ENCODE measurements at places on chromosomes 7 and 10.
A peak's percentile ranks its signal among the peaks of the same experiment; 100 is the strongest.

- DNase-seq = no peak
Measured at GRCh38 chr7:91692800-91693199, 187.7 kb downstream of the MTERF1 start.

DNA sequence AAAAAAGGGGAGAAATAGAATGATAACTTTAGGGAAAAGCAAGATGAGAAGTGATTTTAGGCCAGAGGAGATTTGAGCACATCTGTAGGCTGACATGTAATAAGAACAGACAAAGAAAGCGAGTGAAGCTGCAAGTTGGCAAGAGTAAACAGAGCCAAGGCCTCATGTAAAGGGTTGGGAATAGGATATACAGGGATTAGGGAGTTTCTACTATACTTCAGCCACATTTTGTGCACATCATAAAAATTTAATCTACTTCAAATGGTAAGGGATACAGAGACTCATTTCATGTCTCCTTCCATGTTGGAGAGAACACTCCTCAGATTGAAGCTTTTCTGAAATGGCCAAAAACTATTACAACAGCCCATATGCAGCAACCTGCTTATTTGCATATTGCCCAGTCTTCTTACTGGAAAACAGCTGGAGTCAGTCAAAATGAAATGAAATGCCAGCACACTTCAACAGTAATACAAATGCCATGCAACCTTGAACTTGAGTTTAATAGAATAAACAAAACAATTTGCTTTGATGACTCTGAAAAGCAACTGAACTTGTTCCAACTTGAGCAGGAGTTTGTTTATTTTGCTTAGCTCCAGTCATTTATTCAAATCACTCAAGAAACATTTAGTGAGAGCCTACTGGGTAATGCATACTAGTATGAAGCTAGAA lies 49.9 kb downstream of the NRCAM start:
- no peak for DNase-seq

DNA sequence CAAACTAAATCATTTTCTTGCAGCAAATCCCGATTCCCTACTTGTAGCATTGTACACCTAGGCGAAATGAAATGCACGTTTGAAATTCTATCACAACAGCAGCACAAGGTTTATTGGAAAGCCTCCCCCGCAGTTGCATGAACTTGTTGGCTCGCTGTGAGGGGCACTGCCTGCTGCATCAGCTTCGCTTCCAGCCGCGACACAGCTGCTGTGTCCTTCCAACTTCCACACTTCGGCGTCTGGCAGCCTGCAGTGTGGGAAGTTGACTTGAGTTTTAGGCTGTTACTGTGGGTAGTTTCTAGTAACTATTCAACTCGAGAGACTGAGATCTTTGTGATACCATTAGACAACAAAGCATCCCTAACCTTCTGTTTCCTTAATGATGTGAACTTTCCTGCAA lies 315.8 kb upstream of the TPK1 start:
- DNase-seq = no peak

- DNase-seq = no peak
Measured at GRCh38 chr10:131944412-131944811, 37.3 kb downstream of the BNIP3 start.

DNA sequence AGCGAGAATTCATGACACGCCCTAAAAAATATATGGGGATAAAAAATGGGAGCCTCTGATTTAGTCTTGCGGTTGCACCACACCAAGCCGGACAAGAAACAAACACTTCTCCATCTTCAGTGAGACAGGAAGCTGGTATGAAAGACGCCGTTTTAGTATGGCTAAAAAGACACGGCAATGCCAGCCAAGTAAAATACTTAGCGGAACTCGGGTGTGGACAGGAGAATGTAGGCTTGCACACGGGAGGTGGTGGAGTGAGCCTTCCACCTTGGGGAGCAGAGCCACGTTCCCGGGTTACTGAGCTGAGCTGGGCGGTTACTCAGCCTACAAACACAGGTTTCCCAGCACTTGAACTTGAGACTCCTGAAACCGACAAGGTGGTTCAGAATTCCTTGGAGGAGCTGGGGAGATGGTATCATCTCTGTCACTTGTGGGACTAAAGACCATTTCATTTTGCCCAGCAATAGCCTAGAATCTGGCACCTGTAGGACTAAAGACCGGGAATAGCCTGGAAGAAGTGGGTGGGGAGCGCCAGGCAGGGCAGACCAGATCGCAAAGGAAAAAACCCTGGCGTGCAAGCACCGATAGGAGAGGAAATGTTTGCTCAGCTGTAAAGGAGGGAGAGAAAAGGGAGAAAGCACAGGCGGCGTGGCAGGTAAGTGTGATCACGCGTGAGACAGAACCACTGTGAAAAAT lies 34.8 kb upstream of the SEPHS1 start:
- DNase-seq = peak; percentile 45

GRCh38 chr7:20269726-20270125 lies 52.5 kb upstream of the MACC1 start:
- no peak for DNase-seq

DNA sequence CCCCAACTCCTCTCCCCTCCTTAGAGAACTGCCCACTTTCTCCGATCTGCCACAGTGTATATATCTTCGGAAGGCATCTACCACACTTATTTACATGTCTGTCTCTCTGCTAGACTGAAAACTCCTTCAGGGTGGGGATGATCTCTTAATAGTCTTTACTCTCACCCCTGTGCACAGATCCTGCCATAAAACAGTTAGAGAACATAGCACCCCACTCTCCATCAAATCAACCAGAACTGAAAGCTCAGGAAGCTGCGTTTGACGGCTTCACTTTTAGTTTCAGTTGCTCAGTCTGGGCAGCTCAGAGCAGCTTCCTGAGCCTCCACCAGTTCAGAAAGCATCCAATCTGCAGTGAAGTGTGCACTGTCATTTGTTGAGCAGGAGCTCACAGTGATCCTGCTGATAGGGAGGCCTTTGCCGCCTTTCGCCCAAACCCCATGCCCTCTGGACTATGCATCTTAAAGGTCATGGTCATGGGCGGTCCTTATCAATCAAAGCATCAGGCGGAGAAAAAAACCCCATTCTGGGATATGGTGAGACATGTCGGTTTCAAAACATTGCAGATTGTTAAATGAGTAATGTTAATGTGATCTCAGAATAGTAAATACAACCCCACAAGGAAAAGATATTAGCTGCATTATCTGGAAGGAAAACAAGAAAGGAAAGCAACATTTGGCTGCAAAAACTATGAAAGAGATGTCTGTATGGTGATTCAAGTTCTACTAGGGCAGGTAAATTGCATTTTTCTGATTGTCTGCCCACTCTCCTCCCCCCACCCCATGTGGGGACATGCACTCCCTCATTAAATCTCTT lies 167.1 kb upstream of the ADO start:
- DNase-seq = no peak

- no peak for DNase-seq
Measured at GRCh38 chr7:54662701-54663100, 96.3 kb downstream of the SEC61G start.

GRCh38 chr10:62388328-62388727 lies 14.2 kb downstream of the ZNF365 start:
- DNase-seq = no peak

GRCh38 chr10:112412696-112413095 lies 34.0 kb downstream of the ZDHHC6 start:
- DNase-seq = no peak

DNA sequence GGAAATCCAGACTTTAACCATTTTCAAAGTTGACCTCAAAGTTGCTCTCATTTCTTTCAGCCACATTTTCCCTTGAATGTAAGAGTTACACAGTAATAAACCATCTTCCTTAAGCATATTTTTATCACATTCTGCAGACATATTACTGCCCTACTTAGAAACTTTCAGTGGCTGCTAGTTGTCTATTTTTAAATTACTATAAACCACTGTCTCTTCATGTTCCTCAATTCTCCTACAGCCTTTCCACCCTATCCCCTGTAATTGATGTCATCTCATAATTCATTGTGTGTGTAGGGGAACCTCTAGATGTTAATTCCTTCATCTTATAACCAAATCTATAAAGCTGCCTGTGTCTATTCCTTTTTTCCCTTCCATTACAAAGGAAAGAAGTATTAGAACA lies 78.1 kb upstream of the STRIP2 start:
- no peak for DNase-seq

DNA sequence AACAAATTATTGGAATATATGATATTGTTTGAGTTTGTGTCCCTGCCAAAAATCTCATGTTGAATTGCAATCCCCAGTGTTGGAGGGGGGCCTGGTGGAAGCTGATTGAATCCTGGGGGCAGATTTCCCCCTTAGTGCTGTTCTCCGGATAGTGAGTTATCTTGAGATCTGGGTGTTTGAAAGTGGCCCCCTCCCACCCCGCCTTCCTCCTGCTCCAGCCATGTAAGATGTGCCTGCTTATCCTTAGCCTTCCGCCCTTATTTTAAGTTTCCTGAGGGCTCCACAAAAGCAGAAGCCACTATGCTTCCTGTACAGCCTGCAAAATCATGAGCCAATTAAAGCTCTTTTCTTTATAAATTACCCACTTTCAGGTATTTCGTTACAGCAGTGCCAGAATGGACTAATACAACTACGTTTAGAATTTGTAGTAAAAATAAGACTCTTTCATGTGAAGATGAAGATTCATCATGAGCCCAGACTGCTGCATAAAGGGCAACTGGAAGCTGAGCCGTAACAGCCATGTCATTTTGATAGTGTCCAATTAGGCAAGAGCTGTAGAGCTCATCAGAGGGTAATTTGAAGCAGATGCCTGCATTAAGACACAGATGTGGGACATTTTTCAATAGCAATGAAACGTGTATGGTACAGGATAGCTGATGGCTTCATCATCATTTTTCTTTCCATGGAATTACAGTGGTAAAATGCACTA lies 1007.2 kb downstream of the REEP3 start:
- no peak for DNase-seq

DNA sequence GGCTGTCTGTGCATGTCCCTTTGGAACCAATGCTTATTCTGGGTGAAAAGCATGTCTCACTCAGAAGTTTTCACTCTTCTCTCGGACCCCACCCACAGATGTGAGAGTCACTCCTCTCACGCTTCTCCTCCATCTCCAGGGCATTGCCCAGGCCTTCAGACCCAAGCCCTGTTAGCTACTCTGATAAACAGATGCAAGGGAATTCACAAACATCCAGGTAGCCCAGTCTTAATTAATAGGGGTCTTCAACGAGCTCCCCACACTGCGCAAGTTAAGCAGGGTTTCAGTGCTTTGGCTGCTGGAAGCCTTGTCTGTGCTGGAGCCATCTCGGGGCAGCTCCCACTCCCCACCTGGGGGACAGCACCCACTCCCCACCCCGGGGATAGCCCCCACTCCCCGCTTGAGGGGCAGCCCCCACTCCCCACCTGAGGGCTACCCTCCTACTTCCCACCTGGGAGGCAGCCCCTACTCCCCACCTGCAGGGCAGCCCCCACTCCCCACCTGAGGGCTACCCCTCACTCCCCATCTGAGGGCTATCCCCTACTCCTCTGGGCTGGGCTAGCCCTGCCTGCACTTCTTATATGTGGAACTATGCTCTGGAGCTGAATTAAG lies 8.7 kb downstream of the PKD1L1 start:
- no peak for DNase-seq

DNA sequence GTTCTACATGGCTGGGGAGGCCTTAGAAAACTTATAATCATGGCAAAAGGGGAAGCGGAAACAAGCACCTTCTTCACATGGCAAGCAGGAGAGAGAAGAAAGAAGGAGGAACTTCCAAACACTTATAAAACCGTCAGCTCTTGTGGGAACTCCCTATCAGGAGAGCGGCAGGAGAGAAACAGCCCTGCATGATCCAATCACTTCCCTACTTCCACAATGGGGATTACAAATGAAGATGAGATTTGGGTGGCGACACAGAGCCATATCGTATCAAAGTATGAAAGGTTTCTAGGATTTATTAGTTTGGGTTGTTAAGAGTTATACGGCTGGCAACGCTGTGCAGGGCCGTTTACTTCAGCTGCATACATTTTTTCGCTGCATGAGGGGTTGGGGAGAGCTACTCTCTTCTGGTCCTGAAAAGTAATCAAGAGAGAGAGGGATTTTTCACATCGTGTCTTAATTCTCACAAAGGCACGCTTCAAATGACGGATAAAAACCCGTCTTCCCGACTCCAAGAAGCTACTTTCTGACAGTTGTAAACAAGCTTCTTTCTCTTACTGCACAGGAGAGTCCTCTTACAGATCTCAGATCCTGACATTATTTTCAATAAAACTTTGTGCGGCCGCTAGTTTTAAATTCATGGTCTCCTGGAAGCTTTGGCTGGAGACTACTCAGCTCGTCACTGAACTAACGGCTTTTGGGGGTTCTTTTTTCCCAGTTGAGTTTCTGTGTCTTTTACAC lies 751 bp upstream of the GTPBP10 start:
- DNase-seq = peak; percentile 76

GRCh38 chr10:61774031-61774430 lies 111.3 kb downstream of the CABCOCO1 start:
- no peak for DNase-seq

DNA sequence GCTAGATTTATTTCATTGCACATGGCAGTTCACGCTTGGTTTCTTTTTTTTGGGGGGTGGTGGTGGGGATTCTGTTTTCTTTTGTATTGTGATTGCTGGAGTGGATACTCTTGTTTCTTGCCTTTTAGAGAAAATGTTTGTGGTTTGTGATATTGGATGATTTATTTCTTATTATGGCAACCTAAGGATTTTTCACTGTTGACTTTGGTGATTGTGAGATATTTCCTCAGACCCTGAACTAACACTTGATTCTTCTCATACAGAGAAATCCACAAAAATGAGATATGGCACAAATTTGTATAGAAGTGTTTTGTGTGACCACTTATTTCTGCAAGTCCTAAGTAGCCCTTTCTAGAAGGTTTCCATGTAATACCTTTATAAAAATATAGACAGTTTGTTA lies 871.1 kb downstream of the LRMDA start:
- DNase-seq = no peak

- no peak for DNase-seq
Measured at GRCh38 chr10:113357681-113358300, 195.1 kb upstream of the HABP2 start.

- no peak for DNase-seq
Measured at GRCh38 chr7:67858931-67859330, 862.3 kb downstream of the TYW1 start.

GRCh38 chr10:75024971-75025523 lies 86.4 kb upstream of the SAMD8 start:
- no peak for DNase-seq

DNA sequence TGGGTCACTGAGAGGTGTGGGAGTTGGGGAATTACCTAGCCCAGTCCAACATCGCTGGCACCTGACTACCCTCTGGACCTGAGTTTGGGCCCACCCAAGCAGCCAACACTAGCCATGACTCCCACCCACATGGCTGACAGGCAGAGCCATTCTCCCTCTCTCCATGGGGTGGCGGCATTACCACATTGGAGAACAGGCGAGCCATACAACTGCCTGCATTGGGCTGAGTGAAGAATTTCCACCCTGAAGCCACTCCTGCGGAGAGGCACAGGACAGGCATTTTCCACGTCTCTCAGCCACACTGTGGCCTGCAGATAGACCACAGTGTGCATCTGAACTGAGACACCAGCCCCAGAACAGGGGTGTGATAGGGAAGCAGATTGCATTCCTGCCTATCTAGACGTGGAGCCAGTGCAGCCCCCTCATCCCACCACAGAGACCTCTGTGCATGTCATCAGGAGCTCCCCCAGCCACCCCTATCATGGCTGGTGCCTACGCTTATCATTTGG lies 58.2 kb upstream of the ANTXRL start:
- DNase-seq = peak; percentile 31

GRCh38 chr7:36515847-36516246 lies 126.2 kb downstream of the ANLN start:
- no peak for DNase-seq

- no peak for DNase-seq
Measured at GRCh38 chr10:130568246-130568645, 432.1 kb downstream of the GLRX3 start.

- no peak for DNase-seq
Measured at GRCh38 chr7:44445986-44446671, 44.3 kb downstream of the NUDCD3 start.

All from NCI-H1417 (cell line).